ENCODE measurements at places on chromosomes 12 and 14.
A peak's percentile ranks its signal among the peaks of the same experiment; 100 is the strongest.

GRCh38 chr14:75310295-75311111 is 31.9 kb downstream of the FOS start:
- no peaks in the 10 kb centered on the region for H3K36me3 ChIP-seq
- no peak overlapping the region for H3K4me3 ChIP-seq
- DNase-seq, result no peak
- H3K4me1 ChIP-seq, result peaks cover 2% of the 10 kb centered on the region
- peaks cover 6% of the 10 kb centered on the region for H3K27me3 ChIP-seq

DNA sequence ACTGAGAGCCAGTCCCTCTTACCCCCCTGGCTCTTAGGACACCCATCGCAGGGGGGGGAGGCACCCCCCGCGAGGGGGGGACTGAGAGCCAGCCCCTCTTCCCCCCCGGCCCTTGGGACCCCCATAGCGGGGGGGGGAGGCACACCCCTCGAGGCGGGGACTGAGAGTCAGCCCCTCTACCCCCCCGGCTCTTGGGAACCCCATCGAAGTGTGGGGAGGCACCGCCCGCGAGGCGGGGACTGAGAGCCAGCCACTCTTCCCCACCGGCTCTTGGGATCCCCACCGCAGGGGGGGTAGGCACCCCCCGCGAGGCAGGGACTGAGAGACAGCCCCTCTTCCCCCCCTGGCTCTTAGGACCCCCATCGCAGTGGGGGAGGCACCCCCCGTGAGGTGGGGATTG is 48.8 kb downstream of the DDX11 start:
- H3K27me3 ChIP-seq, result no peaks in the 10 kb centered on the region
- H3K27ac ChIP-seq, result no peak overlapping the region
- DNase-seq, result no peak
- H3K4me3 ChIP-seq, result no peak overlapping the region
- H3K4me1 ChIP-seq, result peaks cover 9% of the 10 kb centered on the region

- peaks cover 59% of the 10 kb centered on the region for H3K4me1 ChIP-seq
- H3K27ac ChIP-seq, result peak overlapping the region; percentile 77
- H3K27me3 ChIP-seq, result no peaks in the 10 kb centered on the region
- H3K36me3 ChIP-seq, result peaks cover 12% of the 10 kb centered on the region
- no peak for DNase-seq
Observed at GRCh38 chr12:54329759-54330158, 4.8 kb downstream of the COPZ1 start.

- no peak overlapping the region for H3K4me3 ChIP-seq
- no peak overlapping the region for H3K27ac ChIP-seq
- H3K36me3 ChIP-seq, result no peaks in the 10 kb centered on the region
- no peaks in the 10 kb centered on the region for H3K27me3 ChIP-seq
Observed at GRCh38 chr12:100157427-100157821, 14.8 kb upstream of the BLTP3B start.

GRCh38 chr12:96034621-96035282 is 635 bp downstream of the LTA4H start:
- no peaks in the 10 kb centered on the region for H3K27me3 ChIP-seq
- H3K36me3 ChIP-seq, result no peaks in the 10 kb centered on the region
- H3K27ac ChIP-seq, result peak overlapping the region; percentile 71
- peaks cover 12% of the 10 kb centered on the region for H3K4me1 ChIP-seq
- DNase-seq, result no peak

GRCh38 chr12:131407221-131408035 is 303.5 kb upstream of the SFSWAP start:
- no peaks in the 10 kb centered on the region for H3K36me3 ChIP-seq
- H3K4me1 ChIP-seq, result peaks cover 3% of the 10 kb centered on the region
- no peak overlapping the region for H3K27ac ChIP-seq
- DNase-seq, result no peak

GRCh38 chr14:70807898-70808415 is 1.4 kb downstream of the MAP3K9 start:
- H3K27me3 ChIP-seq, result no peaks in the 10 kb centered on the region
- peaks cover 29% of the 10 kb centered on the region for H3K4me1 ChIP-seq
- DNase-seq, result peak; percentile 59
- peak overlapping the region; percentile 64 for H3K4me3 ChIP-seq
- H3K36me3 ChIP-seq, result peaks cover 5% of the 10 kb centered on the region
- peak overlapping the region; percentile 20 for H3K27ac ChIP-seq

- H3K27me3 ChIP-seq, result no peaks in the 10 kb centered on the region
- H3K36me3 ChIP-seq, result no peaks in the 10 kb centered on the region
- H3K4me1 ChIP-seq, result peaks cover 12% of the 10 kb centered on the region
Observed at GRCh38 chr12:103851127-103851526, 10.1 kb upstream of the NT5DC3 start.

GRCh38 chr14:22520796-22521195 is 68.2 kb downstream of the DAD1 start:
- no peaks in the 10 kb centered on the region for H3K4me1 ChIP-seq
- H3K36me3 ChIP-seq, result no peaks in the 10 kb centered on the region
- no peak for DNase-seq
- H3K27ac ChIP-seq, result no peak overlapping the region

- H3K36me3 ChIP-seq, result no peaks in the 10 kb centered on the region
- no peak overlapping the region for H3K27ac ChIP-seq
- H3K27me3 ChIP-seq, result no peaks in the 10 kb centered on the region
- H3K4me3 ChIP-seq, result no peak overlapping the region
- no peaks in the 10 kb centered on the region for H3K4me1 ChIP-seq
Observed at GRCh38 chr14:104288272-104288671, 149.9 kb downstream of the KIF26A start.

GRCh38 chr14:52108823-52109222 is 40.0 kb upstream of the NID2 start:
- H3K27me3 ChIP-seq, result no peaks in the 10 kb centered on the region
- H3K27ac ChIP-seq, result no peak overlapping the region
- DNase-seq, result no peak
- H3K4me1 ChIP-seq, result no peaks in the 10 kb centered on the region

- H3K27ac ChIP-seq, result peak overlapping the region; percentile 79
- H3K27me3 ChIP-seq, result no peaks in the 10 kb centered on the region
- H3K36me3 ChIP-seq, result no peaks in the 10 kb centered on the region
- no peak for DNase-seq
Observed at GRCh38 chr12:65472079-65472478, 193.6 kb downstream of the MSRB3 start.

DNA sequence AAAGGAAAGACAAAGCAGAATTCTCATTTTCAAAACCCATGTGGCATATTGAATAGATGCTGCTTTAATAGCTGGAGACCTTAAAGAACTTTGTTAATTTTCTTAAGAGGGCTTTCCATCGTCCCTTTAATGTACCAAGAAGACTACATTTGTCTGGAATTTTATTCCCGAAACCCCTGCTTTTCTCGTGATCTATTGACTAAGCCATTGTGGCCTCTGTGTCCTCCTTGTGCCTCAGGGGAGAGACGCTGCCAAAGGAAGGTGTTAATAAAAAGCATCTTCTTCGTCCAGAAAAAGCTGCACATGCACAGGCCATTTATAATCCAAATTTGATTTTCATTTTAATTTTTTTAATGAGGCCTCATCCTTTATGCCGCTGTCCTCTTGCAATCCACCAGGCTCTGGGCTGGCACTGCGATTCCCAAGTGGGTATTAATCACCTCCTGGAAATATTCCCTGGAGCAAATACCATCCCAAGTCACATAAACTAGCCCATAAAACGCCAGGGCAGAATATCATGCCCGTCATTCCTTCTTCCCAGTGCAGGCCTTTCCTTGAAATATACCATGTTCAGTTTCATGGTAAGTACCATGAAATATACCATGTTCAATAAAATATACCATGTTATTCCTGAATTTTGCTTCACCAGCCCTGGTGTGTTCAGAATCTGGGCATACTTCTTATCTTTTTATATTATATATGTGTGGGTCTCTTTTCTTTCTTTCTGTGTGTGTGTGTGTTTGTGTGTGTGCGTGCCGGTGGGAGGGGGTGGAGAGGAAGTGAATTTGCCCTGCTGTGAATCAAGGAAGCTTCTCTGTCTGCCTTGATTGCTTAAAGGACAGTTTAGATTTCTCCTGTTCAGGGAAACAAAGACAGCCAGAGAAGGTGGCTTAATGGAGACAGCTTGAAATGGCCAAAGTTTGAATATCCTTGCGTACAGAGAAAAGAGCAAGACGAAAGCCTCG is 147.6 kb downstream of the PHETA1 start:
- DNase-seq, result no peak
- no peaks in the 10 kb centered on the region for H3K4me1 ChIP-seq
- H3K27ac ChIP-seq, result no peak overlapping the region
- H3K27me3 ChIP-seq, result peaks cover 21% of the 10 kb centered on the region

- H3K36me3 ChIP-seq, result peaks cover 22% of the 10 kb centered on the region
- no peaks in the 10 kb centered on the region for H3K27me3 ChIP-seq
- peaks cover 16% of the 10 kb centered on the region for H3K4me1 ChIP-seq
- no peak for DNase-seq
- peak overlapping the region; percentile 93 for H3K27ac ChIP-seq
- peak overlapping the region; percentile 49 for H3K4me3 ChIP-seq
Observed at GRCh38 chr14:102088012-102088792, 1.4 kb upstream of the HSP90AA1 start.

DNA sequence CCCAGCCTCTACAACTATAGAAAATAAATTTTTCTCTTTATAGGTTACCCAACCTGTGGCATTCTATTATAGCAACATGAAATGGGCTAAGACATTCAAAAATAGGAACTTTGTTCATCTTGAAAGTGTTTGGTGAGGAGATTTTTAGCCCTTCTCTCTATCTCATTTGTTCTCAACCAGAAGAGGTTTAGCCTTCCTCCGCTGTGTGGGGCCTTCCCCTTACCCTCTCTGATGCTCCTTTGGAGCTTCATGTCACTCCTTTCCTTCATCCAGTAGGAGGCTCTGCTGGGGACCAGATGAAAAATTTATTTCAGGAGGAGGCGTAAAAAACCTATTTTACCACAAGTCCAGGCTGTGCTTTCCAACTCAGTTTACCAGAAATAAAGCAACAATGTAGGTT is 94.1 kb downstream of the RTN1 start:
- no peaks in the 10 kb centered on the region for H3K36me3 ChIP-seq
- no peak overlapping the region for H3K27ac ChIP-seq
- peaks cover 4% of the 10 kb centered on the region for H3K27me3 ChIP-seq
- H3K4me3 ChIP-seq, result no peak overlapping the region
- no peak for DNase-seq

- DNase-seq, result no peak
- H3K27me3 ChIP-seq, result no peaks in the 10 kb centered on the region
- H3K36me3 ChIP-seq, result no peaks in the 10 kb centered on the region
- no peak overlapping the region for H3K4me3 ChIP-seq
- H3K27ac ChIP-seq, result no peak overlapping the region
Observed at GRCh38 chr14:100673085-100673806, 53.4 kb upstream of the DLK1 start.

GRCh38 chr12:52254180-52254964 is 20.1 kb upstream of the KRT86 start:
- no peak overlapping the region for H3K27ac ChIP-seq
- H3K27me3 ChIP-seq, result no peaks in the 10 kb centered on the region
- no peak overlapping the region for H3K4me3 ChIP-seq
- H3K4me1 ChIP-seq, result peaks cover 1% of the 10 kb centered on the region
- H3K36me3 ChIP-seq, result no peaks in the 10 kb centered on the region

DNA sequence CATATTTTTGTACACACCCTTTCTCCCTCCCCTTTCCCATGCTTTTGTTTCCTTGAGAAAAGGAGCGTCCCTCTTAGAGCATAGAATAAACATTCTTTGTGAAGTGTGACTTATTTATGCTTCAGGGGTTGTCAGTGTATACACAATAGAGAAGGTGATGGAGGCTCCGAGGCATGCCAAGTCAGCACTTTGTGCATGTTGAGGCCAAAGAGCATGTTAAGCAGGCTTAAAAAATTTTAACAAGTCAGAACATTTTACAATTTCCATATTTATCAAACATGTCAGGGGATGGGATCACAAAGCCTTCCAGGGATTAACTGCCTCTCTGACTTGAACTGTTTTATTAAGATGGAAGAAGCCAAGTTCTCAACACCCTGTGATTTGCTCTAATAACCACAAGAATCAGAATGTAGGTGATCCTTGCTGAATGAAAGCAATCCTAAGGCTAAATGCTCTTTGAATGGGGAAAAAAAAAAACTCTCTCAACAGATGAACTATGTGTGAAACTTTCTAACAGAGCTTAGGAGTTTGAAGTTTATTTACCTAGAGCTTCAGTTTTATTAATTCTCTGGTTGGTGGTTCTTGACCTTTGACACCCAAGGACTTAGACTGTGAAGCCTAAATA is 223.1 kb downstream of the RAD51B start:
- H3K4me1 ChIP-seq, result peaks cover 12% of the 10 kb centered on the region
- peak overlapping the region; percentile 12 for H3K27ac ChIP-seq
- no peaks in the 10 kb centered on the region for H3K27me3 ChIP-seq
- DNase-seq, result no peak
- no peak overlapping the region for H3K4me3 ChIP-seq
- no peaks in the 10 kb centered on the region for H3K36me3 ChIP-seq

DNA sequence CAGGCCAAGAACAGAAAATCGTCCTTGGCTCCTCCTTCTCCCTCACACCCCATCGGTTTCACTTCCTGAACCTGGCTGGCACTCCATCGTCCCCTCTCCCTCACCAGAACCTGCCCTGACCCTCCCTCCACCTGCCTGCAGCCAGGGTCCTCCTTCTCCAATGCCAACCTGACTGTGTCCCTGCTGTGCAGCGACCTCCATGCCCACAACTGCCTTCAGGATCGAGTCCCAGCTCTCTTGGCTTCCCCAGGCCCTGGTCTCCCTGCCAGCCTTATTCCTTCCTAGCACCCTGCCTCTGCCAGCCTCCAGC is 19.8 kb downstream of the HVCN1 start:
- H3K4me1 ChIP-seq, result no peaks in the 10 kb centered on the region
- DNase-seq, result no peak
- H3K27me3 ChIP-seq, result no peaks in the 10 kb centered on the region

- H3K27me3 ChIP-seq, result no peaks in the 10 kb centered on the region
- no peaks in the 10 kb centered on the region for H3K36me3 ChIP-seq
- H3K4me3 ChIP-seq, result no peak overlapping the region
- no peak overlapping the region for H3K27ac ChIP-seq
Observed at GRCh38 chr12:124152731-124153130, 142.2 kb upstream of the RFLNA start.

GRCh38 chr14:87935886-87936285 is 57.1 kb downstream of the GALC start:
- no peaks in the 10 kb centered on the region for H3K27me3 ChIP-seq
- no peaks in the 10 kb centered on the region for H3K36me3 ChIP-seq
- H3K4me3 ChIP-seq, result no peak overlapping the region

DNA sequence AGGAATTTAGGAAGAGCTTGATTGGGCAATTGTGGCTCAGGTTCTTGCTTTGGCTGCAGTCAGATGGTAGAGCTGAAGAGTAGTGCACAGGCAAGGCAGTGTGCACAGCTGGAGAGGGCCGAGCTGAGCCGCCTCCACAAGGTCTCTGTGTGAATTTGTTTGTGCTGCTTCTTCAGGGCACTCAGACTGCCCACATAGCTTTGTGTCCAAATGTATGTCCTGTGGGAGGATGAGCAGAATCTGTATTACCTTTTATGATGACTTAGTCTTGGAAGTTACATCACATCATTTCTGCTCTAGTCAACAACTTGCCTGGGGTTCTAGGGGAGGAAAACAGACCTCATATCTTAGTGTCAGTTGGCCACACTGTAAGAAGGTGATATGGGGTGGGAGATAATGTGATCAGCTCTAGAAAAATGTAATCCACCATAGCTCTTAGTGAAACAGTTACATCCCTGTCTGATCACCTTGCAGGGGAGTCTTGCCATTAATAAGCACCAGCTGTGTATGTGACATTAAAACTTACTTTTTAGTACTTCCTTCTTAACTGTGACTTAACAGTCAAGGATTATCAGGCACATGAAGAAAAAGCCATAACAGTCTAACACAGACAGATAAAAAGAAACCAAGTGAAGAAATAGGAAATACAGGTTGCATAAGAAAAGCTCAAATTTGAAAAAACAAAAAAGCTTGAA is 53.4 kb downstream of the RCOR1 start:
- H3K4me1 ChIP-seq, result no peaks in the 10 kb centered on the region
- no peaks in the 10 kb centered on the region for H3K36me3 ChIP-seq
- no peak for DNase-seq
- no peak overlapping the region for H3K27ac ChIP-seq
- H3K4me3 ChIP-seq, result no peak overlapping the region
- H3K27me3 ChIP-seq, result no peaks in the 10 kb centered on the region

Data from HCT116 (cell line).